ENCODE measurements at places on chromosomes 7 and 10.

DNA sequence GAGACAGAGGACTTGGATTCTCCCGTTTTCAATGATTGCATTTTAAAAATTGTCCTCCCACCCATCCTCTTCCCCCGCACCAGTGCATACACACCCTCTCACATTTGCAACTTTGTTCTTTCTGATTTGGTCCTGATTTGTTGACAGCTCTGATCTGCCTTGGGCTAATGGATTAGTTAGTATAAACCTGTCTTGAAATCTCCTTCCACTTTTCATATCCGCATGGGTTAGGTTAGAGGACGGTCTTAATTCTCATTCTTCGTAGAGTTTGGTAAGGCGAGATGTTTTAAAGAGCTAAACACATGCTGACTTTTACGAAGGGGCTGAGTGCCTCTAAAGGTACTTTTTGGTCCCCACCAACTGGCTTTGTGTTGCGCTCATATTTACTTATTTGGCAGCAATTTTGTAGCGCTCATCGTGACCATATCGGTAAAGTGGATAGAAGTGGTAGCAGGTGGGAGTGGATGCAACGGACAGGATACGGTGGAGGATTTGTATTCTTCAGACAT lies 1.1 kb downstream of the AHR start:
- DNase-seq, result peak; percentile 18

DNA sequence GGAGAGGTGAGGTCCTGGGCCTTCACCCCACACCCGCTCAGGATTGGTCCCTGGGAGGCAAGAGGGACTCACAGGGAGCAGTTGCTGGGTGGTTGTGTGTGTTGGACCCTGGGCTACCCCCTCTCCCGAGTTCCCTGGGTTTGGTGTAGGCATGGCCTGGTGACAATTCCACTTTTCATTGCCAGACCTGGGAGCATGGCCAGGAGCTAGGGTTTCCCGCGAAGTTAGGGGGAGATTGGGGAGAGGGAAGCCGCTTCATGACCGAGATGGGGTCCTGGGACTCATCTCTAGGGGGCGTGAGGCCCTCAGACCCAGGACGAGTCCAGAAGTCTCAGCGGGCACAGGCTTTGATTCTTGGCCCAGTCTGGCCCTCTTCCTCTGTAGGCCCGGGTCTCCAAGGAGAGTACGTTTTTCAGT lies 606 bp downstream of the PALD1 start:
- DNase-seq, result no peak

DNA sequence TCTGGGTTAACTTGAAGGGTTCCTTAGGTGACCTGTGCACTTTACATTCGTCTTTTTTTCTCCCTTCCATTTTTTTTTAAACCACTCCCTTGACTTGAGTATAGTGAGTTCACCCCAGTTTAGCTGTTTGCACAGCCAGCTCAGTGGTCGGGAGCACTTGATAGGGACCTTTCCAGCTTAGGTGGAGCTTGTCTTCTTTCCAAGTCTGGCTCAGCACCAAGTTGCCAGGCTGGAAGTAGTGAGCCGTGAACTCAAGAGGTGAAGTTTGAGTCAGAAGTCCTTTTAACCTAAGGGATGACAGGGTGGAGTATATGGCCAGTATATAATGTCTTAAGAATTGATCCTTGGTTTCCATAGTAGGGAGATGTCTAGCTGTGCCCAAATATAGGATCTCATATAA lies 7.2 kb downstream of the DNAH11 start:
- no peak for DNase-seq

GRCh38 chr7:85292908-85293576 lies 106.2 kb upstream of the SEMA3D start:
- no peak for DNase-seq

GRCh38 chr10:69479240-69480067 lies 28.2 kb downstream of the TSPAN15 start:
- DNase-seq, result no peak

DNA sequence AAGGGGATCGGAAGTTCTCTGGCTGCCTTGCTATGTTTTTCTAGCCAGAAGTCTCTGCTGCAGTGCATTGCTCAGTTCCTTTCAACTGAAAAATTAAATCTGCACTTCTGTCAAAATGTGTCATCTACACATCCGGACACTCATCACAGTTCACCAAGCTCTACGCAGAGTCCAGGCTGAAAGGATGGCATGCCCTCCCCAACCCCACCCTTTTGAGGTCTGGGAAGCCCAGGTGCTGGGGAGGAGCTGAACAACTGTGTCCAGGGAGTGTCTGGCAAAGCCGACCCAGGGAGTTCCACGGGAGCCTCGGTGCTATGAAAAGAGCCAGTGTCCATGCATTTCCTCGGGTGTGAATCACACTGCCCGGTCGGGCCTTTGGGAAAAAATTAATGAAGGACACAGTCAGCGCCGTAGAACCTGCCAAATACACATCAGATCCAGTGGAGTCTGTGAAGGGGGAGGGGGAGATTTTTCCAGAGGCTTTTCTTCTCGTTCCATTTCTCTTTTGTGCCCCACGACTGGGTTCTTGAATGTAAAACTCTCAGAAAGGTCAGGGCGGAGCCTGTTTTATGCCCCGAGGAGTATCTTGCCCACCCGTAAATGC lies 757 bp upstream of the PALS2 start:
- DNase-seq, result peak; percentile 57

DNA sequence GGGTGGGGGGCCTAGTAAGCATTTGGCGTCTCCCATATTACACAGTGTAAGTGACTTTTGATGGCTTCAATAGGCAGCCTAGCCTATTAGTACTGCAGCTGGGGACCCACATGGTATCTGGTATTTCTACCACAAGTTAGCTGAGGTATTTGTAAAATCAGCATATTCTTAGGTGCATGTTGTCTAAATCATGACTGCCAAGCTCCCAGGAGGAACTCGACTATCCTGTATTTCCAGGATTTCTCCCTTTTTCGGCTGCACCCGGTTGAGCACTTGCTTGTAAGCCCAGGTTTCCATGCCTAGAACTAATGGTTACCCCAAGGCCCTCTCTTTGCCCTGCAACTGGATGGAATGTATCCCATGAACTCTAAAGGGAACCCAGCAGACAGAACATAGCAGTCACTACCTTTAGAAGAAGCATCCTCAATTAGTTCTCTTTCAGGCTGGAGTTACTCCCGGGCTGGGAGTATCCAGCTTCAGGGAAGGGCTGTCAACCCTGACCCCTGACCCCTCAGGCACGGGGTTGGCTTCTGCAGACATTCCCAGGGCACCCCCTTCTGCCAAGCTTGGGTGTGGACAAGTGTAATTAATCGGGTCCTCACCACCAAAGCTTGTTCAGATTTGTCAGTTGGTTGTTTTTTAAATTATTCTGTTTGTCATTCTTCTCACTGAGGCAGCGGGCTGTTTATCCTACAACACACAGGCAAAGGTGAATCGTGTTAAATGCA lies 90.3 kb upstream of the PARD3 start:
- no peak for DNase-seq

- DNase-seq, result no peak
Measured at GRCh38 chr10:69718951-69719350, 82.8 kb upstream of the COL13A1 start.

DNA sequence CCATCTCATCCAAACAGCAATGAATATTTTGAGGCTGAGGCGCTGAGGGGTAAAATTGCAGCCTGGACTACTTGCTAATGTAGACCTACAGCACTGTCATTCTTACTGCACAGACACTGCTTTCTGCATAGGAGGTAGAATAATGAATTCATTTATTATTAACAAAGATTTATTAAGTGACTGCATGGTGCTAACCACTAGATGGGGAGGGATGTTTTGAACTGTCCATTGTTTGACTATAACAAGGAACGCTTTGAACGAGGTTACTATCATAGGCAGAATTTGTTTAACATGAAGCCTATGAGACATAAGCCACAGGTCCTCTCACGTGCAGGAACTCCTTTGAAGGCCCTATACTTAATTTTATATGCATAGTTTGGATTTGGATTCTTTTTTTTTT lies 143.8 kb downstream of the CFTR start:
- DNase-seq, result no peak

GRCh38 chr7:92228742-92229141 lies 17.0 kb downstream of the KRIT1 start:
- DNase-seq, result no peak

GRCh38 chr7:1364068-1364905 lies 95.0 kb downstream of the MICALL2 start:
- no peak for DNase-seq

DNA sequence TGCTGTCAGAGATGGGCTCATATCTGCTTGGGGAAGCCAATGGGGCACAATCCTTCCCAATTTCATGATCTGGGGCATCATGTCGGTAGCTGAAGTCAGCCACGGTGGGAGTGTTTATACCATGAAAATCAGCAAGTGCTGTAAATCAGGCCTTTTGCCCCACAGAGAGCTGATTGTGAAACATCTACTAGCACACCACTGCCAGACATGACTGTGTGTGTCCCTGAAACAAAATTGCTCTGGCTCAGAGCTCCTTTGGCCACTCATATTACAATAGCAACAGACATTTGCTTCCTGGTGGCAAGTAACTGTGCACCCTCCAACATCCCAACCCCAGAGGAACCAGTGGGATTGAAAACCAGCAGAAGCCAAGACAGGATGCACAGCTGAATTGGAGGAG lies 23.7 kb downstream of the GPR26 start:
- DNase-seq, result no peak

GRCh38 chr7:44750921-44751571 lies 2.4 kb downstream of the ZMIZ2 start:
- peak; percentile 79 for DNase-seq

DNA sequence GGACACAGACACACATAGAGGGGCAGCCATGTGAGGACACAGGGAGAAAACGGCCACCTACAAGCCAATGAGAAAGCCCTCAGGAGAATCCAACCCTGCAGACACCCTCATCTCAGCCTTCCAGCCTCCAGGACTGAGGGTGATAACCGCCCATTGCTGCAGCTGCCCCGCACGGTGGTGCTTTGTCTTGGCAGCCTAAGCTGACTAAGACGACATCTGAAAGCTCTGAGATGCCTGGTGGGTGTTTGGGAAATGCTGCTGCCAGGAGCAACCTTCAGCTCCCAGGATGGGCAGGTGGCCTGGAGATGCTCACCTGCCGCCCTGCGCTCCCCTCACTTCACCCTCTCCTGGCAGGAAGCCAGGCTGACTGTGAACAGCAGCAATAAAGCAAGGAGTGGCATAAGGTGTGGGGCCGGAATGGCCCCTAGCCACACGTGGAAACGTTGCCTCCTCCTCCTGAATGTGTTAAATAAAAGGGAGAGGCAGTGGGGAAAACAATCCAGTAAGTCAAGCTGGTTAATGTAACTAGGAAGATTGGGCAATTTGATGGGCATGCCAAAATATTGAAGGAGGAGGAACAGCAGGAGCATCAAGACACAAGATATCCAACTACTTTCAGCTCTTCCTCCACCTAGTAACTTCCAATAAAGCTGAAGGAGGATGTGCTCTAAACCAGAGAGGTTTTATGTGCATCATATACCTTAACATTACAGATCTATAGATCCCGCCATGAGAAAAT lies 121.5 kb downstream of the TNS3 start:
- no peak for DNase-seq

DNA sequence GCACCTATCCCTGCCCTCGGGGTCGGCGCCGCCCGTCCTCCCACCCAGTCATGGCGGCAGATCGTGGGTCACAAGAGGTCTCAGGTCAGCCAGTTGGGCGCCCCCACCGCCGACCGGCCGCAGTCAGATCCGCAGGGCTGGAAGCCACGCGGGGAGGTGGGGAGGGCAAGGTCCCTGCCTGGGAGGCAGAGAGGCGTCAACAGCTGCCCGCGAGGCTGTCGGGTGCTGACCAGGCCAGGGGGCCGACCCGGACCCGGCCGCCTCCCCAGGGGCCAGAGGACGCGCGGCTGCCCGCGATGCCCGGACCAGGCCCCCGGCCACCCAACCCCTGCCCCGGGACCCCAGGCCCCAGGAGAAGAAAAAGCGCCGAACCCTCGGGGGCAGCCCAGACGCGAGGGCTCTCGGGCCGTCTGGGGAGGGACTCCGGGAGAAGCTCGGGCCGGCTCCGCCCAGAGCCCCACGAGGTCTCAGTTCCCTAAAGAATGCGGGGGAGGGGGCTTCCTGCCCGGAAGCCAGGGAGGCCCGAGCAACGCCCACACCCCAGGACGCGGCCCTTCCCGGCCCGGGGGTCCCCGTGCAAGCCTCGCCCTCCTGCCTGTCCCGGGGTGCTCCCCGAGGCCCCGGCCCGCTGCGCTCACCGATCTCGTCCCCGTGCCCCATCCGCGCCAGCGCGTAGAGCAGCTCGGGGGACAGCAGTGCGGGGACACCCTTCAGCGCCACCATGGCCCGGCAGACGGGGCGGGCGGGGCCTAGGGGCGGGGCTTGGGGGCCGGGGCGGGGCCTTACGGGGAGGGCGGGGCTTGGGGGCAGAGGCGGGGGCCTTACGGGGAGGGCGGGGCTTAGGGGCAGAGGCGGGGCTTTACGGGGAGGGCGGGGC lies at the start of gene FUOM:
FUOM (minus strand) TSS at position 735 of the 877 bp plus-strand sequence; CDS start at position 723, 12 bp downstream.
- peak; percentile 75 for DNase-seq

- DNase-seq, result no peak
Measured at GRCh38 chr10:69004821-69005220, 16.2 kb downstream of the KIFBP start.

DNA sequence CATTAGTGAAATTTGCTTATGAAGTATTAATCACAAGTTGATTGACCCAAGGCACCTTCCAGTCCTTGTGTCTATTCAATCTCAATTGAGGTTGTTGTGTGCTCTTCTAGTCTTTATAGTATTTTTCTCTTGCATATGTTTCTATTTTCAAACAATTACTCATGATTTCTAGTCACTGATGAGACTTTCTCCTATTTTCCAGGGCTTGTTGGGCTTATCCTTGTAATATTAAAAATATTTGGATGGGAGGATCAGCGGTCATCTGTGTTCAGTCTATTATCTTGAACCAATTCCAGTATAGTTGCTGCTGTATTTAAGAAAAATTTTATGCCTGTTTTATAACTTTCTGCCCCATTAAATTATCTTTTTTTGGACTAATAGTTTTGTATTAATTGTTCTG lies 154.4 kb downstream of the PTEN start:
- DNase-seq, result no peak

DNA sequence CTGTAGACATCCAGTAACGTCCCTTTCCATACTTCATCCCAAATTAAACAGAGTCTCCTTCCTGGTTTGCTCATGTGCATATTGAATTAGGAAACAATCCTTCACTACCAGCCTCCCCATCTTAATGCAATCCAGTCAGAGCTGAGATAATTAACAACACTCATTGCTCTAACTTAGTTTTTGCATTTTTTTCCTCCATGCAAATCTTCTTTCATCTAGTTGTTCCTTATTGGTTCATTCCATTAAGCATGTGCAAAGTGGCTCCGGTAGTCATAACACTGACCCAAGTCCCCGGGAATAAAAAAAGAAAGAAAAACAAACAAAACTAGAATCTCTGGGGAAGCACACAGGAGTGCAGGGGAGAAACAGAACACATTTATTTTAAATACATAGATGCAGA lies 1176.1 kb downstream of the GATA3 start:
- no peak for DNase-seq

- DNase-seq, result no peak
Measured at GRCh38 chr10:31515819-31516402, 196.9 kb downstream of the ZEB1 start.

DNA sequence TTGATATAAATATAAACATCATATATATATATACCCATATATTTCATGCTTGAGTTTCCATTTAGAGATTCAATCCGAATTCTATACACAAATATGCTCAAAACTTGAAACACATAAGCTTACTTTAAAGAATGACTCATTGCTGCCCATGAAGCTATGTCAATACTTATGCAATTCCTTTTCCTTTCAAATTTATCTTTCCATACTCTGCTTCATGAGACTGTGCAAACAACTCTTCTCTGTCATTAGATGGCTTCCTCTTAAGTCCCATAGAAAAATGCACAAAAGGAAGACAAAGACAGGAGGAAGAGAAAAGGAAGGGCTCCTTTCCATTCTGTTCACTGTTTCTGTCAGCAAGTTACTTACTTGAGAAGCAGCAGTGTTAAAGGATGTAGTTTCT lies 895.7 kb upstream of the SORCS1 start:
- no peak for DNase-seq

GRCh38 chr7:158015403-158016179 lies 572.0 kb downstream of the PTPRN2 start:
- DNase-seq, result no peak

Data from activated naive CD4-positive, alpha-beta T cell treated with anti-CD3 and anti-CD28 coated beads for 36 hours (primary cell).